Stimulated activated CD8-positive, alpha-beta memory T cell treated with anti-CD3 and anti-CD28 coated beads, Interleukin-7, amount 100 ng/mL, for 1 hour (primary cell): ENCODE measurements at places on chromosomes 6 and 20.

DNA sequence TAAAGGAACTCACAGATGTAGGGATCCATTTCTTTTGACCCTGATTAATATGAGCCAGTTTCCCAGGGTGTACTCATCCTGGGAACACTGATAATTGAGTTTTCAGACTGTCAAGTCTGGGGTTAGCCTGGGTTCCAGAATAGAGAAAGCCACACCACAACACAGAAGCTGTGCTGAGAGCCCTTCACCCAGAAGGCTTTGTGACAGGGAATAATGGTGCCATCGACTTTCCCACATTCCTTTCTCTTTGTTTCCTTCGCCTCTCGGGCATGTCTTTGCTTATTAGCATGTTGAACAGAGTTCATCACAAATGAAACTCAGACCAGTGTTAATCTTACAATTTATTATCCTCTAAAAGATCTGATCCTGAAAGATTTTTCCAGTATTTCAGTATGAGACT, 95.0 kb downstream of the TCP11 start:
- no peak for DNase-seq

DNA sequence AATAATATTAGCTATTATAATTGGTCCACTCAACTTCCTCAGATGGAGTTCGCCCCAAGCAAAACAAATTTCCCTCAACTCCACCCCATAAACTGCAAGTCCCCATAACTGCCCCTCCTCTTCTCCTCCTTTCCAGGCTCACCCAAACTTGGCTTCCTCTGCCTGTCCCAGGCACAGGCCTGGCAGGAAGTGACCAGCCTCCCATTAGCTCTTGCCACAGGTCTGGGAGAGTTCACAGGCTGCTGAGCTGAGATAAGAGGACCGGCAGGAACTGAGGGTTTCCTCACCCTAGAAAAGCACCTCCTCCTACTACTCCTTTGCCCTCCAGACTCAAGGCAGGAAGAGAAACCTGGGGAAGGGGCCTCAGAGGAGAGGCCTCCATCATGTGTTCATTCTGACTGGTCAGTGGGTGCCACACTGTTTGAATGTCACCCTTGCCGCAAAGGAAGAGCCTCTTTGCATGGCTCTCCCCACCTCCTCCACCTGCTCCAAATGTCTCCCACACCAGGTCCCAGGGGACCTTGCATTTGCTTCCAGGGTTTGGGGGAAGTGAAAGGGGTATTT, 24.5 kb upstream of the SMIM29 start:
- no peak for DNase-seq

GRCh38 chr20:59688999-59689398, 84.7 kb downstream of the PHACTR3 start:
- no peak for DNase-seq

GRCh38 chr6:155222506-155222905, 41.3 kb upstream of the CLDN20 start:
- no peak for DNase-seq

DNA sequence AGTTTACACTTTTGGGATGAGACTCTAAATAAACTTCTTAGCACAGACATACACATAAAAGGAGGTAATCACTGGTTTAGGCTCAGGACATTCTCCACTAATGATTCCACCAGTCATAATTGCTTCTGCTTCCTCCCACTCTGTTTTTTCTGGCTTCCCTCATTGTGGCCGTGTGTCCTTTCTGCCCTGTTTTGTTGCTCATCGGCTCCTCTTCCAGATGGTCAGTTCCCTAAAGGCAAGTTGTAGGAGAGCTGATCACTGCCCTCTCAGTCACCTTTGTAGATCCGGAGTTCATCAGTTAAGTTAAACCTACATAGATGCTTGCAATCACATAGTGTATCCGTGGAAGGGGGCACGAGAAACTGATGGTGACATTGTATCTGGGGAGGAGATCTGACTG, 200.5 kb upstream of the ARG1 start:
- DNase-seq = no peak

DNA sequence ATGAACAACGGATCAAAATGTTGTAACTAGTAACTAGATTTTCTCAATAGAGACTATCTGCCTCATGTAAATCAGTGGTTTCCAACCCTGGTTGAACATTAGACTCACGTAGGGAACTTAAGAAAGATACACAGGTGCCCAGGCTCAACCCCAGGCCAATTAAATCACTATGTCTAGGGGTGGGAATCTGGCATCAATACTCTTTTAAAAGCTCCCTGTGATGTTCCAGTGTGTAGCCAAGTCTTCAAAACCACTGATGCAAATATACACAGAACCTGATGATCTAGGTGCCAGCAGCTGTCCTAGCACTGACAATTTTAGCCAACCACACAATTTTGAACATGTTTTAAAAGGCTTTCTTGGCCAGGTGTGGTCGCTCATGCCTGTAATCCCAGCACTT, 128.7 kb downstream of the TBC1D32 start:
- no peak for DNase-seq

GRCh38 chr20:15992564-15992963, 580.7 kb downstream of the KIF16B start:
- DNase-seq = no peak

GRCh38 chr6:63814459-63814858, 178.9 kb downstream of the PHF3 start:
- DNase-seq = no peak

DNA sequence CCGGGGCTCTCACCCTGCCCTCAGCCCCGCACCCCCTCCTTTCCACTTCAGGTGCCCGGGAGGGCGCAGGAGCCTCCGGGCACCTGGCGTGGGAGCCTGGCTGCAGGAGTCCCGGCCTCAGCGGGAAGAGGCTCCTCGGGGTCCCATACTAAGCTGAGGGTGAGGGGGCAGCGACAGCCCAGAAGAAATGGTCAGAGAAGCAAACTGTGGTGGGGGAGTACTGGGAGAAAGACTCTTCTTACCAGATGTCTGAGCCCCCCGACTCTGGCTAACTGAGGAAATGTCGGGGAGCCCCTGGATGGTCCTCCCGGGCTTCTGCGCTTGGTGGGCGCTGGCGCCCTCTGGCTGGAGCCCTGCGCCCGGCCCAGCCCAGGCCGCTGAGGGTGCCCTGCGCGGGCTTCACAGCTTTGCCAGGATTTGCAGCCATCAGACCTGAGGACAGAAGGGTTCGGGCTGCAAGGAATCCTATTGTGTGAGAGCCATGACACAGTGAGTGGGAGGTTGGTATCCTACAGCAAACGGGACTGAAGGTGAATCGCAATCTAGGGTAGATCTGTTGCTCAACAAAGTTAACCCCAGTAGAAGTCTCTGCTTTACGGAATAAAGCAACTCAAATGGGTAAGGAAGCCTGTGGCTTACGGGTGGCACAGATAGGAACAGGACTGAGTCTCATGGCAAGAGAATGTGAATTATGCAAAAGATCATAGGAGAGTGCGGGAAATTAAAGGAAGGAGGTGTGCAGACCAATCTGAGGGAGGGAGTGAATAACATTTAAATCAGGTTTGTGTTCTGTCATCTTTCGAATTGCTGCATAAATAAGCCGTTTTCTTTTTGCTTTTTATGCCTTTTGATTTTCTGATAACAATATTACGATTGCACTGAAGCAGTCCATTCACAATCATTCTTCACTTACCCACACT, 639 bp upstream of the RCAN2 start:
- DNase-seq = no peak

DNA sequence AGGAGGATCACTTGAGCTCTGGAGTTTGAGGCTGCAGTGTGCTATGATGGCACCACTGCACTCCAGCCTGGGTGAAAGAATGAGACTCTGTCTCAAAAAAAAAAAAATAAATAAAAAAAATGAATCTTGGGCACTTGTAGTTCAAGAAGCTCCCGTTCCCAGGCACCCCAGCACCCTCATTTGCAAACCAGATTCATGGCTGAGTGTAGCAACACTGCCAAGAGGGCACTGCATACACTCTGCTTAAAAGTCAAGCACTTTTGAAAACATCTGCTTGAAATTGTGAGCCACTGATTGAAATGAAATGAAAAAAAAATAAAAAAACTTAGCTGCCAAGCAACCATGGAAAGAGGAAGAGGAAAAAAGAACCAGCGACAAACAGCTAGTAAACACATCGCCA, 124.7 kb upstream of the SASH1 start:
- DNase-seq = no peak

DNA sequence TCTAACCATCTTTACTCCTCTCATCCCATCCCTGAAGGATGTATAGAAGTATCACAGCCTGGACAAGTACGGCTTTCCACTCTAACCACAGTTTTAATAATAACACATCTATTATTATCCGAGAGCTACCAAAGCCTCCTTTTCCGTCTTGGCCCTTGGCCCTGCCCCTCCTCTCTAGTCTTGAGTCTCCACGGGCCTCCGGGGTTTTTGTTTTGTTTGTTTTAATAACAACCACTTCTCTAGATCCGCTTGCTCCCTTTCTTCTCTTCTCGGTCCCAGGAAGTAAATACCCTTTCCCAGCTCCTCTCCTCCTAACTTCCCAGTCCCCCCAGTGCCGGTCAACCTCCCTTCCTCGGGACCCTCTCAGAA, 661 bp downstream of the LCA5 start:
- no peak for DNase-seq

- DNase-seq = no peak
Measured at GRCh38 chr6:160027931-160028330, 59.0 kb downstream of the IGF2R start.

- DNase-seq = no peak
Measured at GRCh38 chr20:25549843-25550477, 35.4 kb downstream of the NINL start.

- no peak for DNase-seq
Measured at GRCh38 chr20:31679357-31680285, 41.9 kb downstream of the COX4I2 start.

GRCh38 chr6:43246301-43247113, 3.2 kb downstream of the TTBK1 start:
- DNase-seq = no peak

DNA sequence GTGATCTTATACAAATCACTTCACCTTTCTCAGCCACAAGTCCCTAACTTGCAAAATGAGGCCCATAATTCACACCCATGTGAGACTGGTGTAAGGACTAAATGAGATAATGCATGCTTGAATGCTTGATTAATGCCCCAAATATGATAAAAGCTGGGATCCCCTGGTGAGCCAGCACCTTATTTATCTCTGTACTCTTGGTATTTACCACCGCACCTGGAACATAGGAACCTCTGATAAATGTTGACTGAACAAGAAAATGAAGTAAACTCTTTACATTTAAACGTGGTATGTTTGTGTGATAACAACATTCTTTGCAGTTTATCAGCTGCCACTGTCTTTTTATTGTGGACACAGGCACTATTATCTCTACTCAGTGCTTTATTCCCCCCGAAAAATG, 2.5 kb upstream of the APOBEC2 start:
- no peak for DNase-seq

GRCh38 chr6:3325210-3325609, 66.5 kb downstream of the PSMG4 start:
- no peak for DNase-seq

- DNase-seq = no peak
Measured at GRCh38 chr6:154403788-154404187, 47.2 kb upstream of the IPCEF1 start.

DNA sequence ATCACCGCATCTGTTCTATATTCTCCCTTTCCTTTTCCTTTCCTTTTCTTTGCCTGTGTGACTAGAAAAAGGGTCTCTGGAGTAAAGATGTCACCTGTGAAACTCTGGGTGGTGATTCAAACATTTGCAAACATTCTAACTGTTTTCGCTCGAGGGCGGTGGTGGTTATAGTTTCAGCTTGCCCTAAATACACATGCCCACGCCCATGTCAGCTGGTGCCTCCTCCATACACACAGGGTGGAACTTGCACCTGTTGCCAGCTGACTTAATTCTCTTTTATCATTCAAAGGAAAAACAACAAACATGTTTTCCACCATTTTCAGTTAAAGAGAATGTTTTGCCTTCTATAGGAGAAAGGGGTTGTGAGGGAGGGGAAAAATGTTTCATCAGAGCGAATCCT, 381.9 kb upstream of the ARID1B start:
- DNase-seq = no peak

DNA sequence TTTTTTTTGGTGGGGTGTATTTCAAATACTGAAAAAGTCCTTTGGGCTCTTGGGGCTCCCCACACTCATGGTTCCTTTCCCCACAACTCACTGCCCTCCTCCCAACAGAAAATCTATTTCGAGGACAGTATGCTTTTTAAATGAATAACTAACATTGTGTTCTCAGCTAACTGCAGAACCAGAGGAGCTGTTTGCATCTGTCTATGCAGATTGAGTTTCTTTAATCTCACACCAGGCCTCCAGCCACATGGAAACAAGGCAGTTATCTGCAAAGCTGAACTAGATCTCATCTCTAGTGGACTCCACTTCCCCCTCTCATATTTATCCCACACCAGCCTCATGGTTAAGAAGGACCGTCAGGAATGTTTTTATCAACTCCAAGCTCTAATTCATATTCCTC, 955.1 kb downstream of the KIF16B start:
- no peak for DNase-seq

GRCh38 chr6:3165631-3166534, 8.5 kb upstream of the TUBB2A start:
- no peak for DNase-seq

DNA sequence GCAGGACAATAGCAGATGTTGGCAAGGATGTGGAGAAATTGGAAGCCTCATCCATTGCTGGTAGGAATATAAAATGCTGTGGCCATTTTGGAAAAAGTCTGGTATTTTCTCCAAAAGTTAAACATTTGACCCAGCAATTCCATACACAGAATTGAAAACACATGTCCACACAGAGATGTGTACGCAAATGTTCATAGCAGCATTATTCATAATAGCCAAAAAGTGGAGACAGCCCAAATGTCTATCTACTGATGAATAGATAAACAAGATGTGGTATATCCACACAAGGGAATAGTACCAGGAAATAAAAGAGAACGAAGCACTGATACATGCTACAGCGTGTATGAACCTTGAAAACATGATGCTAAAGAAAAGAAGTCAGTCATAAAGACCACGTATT, 40.5 kb downstream of the CFAP61 start:
- no peak for DNase-seq

DNA sequence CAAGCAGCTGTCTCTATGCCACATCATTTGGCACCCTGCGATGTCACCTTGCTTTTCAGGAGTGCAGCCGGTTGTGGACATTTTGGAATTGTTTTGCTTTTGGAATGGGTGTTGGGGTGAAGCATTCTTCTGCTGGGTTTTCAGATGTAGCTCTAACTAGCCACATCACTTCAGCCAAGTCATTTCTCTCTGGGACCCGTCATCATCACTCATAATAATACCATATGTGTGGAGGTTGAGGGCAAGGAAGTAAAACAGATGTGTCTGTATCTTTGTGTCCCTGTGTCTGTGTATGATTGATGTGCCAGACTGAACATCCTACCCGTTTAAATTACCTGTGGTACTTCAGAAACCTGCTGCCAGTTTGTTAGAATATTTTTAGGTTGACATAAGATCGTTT, 49.5 kb upstream of the TULP4 start:
- no peak for DNase-seq

DNA sequence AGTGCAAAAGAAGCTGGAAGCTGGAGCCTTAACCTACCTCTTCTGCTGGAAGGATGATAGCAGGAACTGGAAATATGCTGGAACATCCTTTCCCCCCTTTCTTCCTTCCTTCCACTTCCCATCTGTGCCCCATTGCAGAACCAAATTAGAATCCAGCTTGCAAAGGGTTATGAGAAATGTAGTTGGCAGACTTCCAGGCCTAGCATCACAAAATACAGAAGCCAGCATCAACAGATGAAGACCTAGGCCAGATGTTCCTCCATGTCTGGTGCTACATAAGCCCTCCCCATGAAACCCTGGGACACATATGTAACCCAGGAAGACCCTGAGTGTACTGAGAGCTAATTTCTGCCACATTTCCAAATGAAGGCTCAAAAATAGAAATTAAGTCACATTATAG, 40.0 kb upstream of the TFAP2B start:
- DNase-seq = no peak

GRCh38 chr6:142567461-142567860, 265.7 kb downstream of the ADGRG6 start:
- DNase-seq = no peak
